Activated CD4-positive, alpha-beta T cell treated with anti-CD3 and anti-CD28 coated beads, Interleukin-2, Interleukin-6, amounts not matched to agents 100 ng/mL and 50 ng/mL, durations not matched to agents 16 hours and 8 hours (primary cell): ENCODE measurements at places on chromosomes 3 and 15.

DNA sequence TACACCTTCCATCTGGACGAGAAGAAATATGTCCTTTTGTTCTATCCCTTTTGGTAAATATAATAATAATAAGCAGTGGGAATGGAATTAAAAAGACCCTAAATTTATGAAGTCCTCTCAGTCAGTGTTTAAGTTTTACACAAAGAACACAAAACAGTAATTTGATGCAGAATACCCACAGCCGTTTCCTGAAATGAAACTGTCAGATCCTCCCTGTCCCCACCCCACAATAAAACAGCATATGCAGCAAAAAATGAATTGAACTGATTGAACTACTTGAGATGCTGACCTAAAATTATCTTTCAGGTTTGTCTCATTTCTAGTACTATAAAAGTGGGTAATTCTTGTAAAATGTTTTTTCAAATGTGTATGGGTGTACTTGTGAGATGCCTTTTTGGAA is 2.2 kb upstream of the LRIG1 start:
- DNase-seq = no peak

GRCh38 chr3:17580901-17581300 is 161.5 kb downstream of the TBC1D5 start:
- DNase-seq = no peak

DNA sequence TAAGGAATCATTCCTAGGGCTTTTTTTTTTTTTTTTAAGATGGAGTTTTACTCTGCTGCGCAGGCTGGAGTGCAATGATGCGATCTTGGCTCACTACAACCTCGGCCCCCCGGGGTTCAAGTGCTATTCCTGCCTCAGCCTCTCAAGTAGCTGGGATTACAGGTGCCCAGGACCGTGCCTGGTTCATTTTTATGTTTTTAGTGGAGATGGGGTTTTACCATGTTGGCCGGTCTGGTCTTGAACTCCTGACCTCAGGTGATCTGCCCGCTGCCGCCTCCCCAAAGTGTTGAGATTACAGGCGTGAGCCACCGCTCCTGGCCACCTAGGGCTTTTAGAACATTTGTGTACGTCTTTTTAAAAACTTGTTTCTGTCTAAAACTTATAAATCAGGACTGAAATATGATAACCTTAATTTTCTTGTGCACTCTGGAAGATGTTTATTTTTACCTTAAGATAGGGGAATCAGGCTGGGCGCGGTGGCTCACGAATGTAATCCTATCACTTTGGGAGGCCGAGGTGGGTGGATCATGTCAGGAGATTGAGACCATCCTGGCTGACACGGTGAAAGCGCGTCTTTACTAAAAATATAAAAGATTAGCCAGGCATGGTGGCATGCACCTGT is 21.8 kb downstream of the PIAS1 start:
- no peak for DNase-seq

GRCh38 chr15:99895189-99895955 is 162.1 kb upstream of the LYSMD4 start:
- no peak for DNase-seq
